Left lobe of liver (tissue), 2 donors: ENCODE measurements at places on chromosomes 1 and 21. TPM values are rescaled to one million over a fixed set of nuclear protein-coding genes. Genes with fewer than 3 reads are reported as not detected.

The PADI6 gene
- total RNA-seq: not detected

The SPATA46 gene
- not detected for total RNA-seq

GRCh38 chr1:163170331-163170730, 32.4 kb downstream of the RGS5 start:
- DNase-seq: no peak

DNA sequence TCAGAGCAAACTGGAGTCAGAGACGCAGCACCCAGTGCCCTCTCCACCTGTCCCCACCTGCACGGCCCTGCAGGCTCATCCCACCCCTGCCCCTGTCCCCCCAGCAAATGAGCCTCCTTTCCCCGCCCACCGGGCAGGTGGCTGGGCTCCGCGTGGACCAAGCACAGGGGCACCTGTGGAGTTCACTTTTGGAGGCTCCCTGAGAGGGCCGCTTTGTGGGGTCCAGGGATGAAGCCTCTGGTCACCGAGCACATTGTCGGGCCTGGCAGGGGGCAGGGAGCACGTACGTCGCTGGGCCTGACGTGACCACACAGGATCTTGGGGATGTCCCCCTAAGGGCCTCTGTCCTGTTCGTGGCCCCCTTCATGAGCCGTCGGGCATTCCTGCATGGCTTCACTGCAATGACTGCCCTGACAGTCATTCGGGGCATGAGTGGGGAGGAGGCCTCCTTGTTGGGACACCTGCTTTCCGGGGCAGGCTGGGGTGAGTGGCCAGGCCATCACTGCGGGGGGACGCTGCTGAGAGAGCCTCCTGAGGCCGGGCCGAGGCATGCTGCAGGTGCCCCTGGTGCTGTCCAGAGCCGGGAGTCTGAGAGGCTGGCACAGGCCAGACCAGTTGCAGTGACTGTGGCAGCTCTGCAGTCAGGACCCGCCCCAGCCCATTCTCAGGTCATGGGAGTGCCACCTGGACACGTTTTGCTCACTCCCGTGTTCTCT, 19.7 kb downstream of the SLX9 start:
- DNase-seq: no peak

The DPT gene
- total RNA-seq: 1.3 TPM

The CD1E gene
- total RNA-seq: not detected

The CRP gene
- total RNA-seq: 3,370 TPM

- no peak for DNase-seq
Measured at GRCh38 chr1:233960386-233960785, 55.9 kb downstream of the SLC35F3 start.

- DNase-seq: no peak
Measured at GRCh38 chr1:2969845-2970291, 51.4 kb upstream of the ACTRT2 start.

- no peak for DNase-seq
Measured at GRCh38 chr1:42279055-42279454, 56.0 kb downstream of the FOXJ3 start.

The TMEM240 gene
- 0.98 TPM for total RNA-seq

DNA sequence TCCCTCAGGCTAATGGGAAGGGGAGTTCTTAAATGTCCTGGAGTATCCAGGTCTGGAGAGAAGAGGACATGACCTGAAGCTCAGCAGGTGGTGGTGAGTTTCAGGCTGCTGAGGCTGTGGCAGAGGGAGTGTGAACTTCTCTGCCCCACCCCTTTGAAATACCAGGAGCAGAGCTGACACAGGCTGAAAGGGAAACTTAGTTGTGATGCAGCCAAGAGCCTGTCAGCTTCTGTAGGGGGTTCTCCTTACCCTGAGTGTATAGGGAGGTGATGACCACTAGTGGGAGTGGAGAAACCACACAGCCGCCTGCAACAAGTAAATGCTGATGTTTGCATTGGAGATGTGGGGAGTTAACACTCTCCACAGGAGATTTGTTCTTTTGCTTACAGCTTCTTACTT, 152.3 kb downstream of the FCRL5 start:
- DNase-seq: no peak

GRCh38 chr1:113007706-113008364, 51.8 kb upstream of the SLC16A1 start:
- no peak for DNase-seq

DNA sequence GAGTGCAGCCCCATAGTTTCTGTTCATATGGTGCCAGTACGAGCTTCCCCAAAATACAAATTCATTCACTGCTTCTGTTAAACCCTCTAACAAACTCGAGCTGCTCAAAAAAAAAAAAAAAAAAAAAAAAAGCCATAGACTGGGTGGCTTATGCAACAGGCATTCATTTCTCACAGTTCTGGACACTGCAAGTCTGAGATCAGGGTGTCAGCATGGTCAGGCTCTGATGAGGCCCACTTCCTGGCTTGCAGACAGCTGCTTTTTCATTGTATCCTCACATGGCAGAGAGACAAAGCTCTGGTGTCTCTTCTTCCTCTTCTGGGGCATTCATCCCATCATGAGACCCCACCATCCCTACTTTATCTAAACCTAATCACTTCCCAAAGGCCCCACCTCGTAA, 121.6 kb downstream of the PTBP2 start:
- no peak for DNase-seq

The SERPINC1 gene
- 2,515 TPM for total RNA-seq

GRCh38 chr1:8351693-8352470, 34.0 kb downstream of the SLC45A1 start:
- DNase-seq: no peak

DNA sequence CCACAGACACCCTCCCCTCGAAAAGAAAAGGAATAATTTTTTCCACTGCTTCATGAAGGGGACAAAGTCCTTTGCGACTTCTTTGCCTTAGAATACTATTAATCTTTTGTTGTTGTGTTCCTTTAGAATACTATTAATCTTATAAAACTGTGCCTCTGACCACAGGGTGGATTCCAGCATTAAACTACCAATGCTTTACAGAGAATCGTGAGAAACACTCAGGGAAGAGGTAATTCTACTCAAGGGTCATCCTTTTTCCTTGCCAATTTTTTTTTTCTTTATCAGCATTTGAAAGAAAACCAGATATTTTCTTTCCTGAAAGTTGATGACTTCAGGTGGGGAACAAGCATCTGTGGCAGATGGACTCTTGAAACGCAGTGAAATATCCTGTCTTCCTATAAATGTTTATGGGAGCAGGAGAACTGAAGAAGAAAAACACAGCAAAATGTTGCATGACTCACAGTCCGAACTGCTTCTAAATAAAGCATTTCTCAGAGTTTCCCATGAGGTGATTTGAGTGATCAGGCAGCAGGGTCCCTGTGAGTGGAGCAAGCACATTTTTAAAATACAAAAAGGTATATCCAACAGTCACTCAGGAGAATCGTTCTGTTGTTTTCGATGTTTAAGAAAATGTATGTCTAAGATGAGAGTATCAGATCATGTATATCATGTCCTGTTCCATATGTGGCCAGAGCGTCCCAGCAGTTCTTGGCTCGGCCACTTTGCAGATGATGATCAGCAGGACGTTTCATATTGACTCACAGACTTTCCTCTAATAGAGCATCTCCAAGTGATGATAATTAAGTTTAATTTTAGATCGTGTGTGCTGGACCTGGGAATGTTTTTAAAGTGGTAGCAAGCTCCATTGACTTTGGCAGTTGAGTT, 154.2 kb upstream of the RUNX1 start:
- no peak for DNase-seq

GRCh38 chr1:230878591-230878990, 10.3 kb upstream of the C1orf198 start:
- DNase-seq: no peak

The ORC1 gene
- total RNA-seq: 0.38 TPM

The IL24 gene
- not detected for total RNA-seq

DNA sequence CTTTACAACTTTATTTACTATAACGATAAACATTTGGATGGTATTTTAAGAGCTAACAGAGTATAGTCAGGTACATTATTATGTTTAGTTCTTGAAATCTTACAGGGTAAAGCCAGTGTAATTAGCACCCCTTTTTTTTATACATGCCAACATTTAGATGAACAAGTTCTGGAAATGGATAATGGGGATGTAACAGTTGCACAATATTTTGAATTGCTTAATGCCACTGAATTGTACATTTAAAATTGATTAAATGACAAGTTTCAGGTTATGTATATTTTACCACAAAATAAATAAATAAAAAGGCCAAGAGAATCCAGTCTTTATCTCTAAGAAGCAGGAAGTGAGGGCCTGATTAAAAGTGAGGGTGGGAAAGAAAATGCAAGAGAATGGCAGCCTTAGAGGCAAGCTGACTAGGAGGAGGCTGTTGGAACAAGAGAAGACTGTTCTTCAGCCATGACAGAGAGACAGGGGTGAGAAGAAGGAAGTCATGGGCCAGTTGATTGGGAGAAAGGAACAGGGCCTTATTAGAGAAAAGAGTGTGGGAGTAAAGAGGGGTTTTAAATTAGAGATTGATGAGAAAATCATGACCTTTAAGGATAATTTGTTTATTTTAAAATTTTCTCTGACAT, 49.9 kb upstream of the TNFSF18 start:
- no peak for DNase-seq

DNA sequence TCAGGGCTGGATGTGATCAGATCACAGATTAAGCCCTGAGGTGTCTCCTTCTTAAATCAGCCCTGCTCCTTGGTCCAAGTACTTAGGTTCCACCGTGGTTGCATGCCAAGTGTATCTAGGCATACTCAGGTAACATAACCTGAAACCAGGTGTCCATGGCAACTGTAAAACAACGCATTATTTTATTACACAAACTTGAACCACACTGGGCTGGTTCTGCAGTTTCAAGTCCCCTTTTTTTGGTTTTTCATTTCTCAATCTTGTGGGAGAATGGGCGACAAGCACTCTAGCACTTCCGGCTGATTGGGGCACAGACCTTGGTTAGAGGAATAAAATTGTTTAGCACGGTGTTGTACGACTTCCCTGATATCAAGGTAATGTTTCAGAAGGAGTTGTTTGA, 65.2 kb downstream of the GBP6 start:
- no peak for DNase-seq

The ATP1A1 gene
- total RNA-seq: 110 TPM

GRCh38 chr1:4975856-4976255, 321.4 kb downstream of the AJAP1 start:
- no peak for DNase-seq

DNA sequence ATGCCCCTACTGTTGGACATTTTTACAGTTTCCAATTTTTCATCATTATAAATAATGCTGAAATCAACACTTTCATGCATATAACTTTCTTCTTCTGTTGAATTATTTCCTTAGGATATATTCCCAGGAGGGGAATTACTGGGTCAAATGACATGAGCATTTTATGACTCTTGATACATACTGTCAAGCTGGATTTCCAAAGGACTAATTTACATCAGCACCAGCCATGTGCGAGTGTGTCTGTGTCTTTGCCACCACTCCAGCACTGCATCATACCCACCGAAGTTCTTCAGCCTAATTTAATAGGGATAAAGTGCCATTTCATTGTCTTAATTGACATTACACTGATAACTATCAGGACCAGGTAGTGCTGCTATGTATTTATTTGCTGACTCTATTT, 146.7 kb downstream of the CSMD2 start:
- DNase-seq: no peak

DNA sequence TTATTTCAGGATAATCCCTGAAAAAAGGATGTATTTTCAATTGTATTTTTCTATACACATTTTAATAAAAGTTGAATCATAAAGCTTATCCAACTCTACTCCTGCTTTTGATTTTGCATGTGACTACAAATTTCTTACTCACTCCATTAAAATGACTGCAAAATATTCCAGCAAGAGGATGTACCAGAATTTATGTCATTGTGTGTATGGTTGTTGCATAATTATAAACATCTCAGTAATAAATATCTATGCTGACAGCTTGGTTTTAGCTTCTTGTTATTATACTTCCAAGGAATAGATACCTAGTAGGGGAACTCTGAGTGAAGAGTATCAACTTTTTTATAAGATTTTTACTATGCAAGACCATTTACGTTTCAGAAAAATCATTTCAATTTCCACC, 463.2 kb upstream of the RUNX1 start:
- no peak for DNase-seq

DNA sequence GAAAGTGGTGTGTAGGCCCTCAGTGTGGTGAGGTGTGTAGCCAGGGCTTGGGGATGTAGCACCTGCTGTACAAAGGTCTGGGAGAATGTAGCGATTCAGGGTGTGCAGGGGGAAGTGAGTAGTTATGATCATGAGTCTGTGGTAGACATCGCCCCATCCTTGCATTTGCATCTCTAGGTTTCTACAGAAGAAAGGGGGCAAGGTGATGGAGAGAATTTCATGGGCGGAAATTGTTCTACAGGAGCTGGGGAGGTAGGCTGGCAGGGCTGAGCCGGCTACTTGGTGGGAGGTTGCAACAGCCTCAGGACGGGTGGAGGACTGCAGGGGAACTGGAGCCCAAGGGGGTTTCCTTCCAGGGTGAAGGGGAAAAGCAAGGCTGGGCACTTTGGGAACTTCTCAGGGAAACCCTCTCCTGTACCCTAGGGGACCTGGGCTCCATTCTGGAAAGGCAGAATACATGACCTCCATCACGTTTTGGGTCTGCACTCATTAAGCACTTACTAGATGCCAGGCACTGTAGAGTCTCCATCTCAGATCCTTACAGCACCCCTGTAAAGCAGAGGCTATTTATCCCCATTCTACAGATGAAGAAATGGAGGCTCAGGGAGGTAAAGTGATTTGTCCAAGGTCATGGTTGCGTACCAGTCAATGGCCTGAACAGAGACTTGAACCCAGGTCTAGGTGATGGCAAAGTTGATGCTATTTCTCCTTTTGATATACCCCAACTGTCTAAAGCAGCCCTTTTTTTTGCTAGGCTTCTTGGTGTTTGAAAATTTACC, 14.5 kb upstream of the TNFRSF1B start:
- DNase-seq: no peak

The SLC45A3 gene
- total RNA-seq: 21.2 TPM

DNA sequence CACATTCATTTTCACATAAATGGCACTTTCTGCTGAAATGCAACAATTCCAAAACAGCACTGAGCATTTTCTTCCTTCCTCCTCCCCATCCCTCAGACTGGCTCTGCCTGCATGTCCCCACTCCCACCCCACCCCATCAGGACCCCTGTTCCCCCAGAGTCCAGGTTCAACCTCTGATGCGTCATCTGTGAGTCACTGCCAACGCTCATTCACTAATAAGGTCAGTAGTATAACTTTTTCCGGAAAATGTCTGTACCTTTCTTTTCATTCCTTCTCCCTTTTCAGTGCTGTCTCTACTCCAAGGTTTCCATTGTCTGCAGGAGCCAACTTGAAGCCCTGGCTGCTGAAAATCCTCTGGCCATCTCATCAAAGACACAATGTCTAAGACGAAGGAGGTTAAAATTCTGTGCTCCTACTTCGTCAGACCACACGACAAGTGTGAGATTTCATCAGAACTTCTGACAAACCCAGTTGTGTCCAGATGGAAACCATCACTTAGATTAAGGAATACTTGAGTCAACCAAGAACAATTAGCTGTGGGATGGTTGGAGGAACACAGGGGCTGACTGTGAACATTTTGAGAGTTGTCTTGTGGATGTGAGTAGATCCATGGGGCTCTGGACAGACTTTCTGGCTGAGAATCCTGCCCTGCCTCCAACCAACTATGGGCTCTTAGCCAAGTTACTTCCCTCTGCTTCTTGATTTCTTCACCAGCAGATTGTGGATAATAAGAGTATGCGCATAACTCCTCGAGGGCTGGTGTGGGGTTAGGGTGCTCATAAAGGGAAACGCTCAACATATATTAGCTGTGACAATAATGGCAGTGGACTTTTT, 35.6 kb upstream of the UTS2 start:
- no peak for DNase-seq

The GPR37L1 gene
- total RNA-seq: not detected

GRCh38 chr1:79232818-79233217, 226.3 kb upstream of the ADGRL4 start:
- no peak for DNase-seq

GRCh38 chr1:199657449-199657848, 370.1 kb upstream of the NR5A2 start:
- DNase-seq: no peak

The CHIT1 gene
- 0.28 TPM for total RNA-seq

- DNase-seq: no peak
Measured at GRCh38 chr21:16250273-16250672, 520.5 kb downstream of the USP25 start.
